Glomerular endothelial cell (primary cell): ENCODE measurements at places on chromosomes 2 and 18. TPM values are rescaled to one million over a fixed set of nuclear protein-coding genes. Genes with fewer than 3 reads are reported as not detected.

Gene TRABD2A
- 1.3 and 4.5 TPM in 2 replicates for total RNA-seq

Gene SAG
- not detected in 2 replicates for total RNA-seq

Gene FAM237A
- total RNA-seq: not detected in 2 replicates

Gene FSIP2
- 0.24 and 0.82 TPM in 2 replicates for total RNA-seq

Gene MZT2A
- total RNA-seq: 173 and 300 TPM in 2 replicates

Gene CSRNP3
- 0.44 and 0.47 TPM in 2 replicates for total RNA-seq

Gene SMYD1
- total RNA-seq: not detected in 2 replicates

Gene SPDYA
- total RNA-seq: 0.39 TPM in 1 of 2 replicates, not detected in the other
